Glutamatergic neuron (in vitro differentiated cells): ENCODE measurements at places on chromosomes 16 and 17.
A peak's percentile ranks its signal among the peaks of the same experiment; 100 is the strongest.

- H3K27ac ChIP-seq: no peak overlapping the region
- H3K36me3 ChIP-seq: no peaks in the 10 kb centered on the region
- no peak overlapping the region for H3K4me3 ChIP-seq
- peaks cover 10% of the 10 kb centered on the region for H3K4me1 ChIP-seq
- peaks cover under 1% of the 10 kb centered on the region for H3K27me3 ChIP-seq
- DNase-seq: no peak
Measured at GRCh38 chr17:64160378-64160777, 30.4 kb upstream of the ERN1 start.

- peaks cover 2% of the 10 kb centered on the region for H3K4me1 ChIP-seq
- no peak overlapping the region for H3K27ac ChIP-seq
- peak; percentile 76 for DNase-seq
Measured at GRCh38 chr16:29848420-29849297, 14.4 kb downstream of the CDIPT start.

DNA sequence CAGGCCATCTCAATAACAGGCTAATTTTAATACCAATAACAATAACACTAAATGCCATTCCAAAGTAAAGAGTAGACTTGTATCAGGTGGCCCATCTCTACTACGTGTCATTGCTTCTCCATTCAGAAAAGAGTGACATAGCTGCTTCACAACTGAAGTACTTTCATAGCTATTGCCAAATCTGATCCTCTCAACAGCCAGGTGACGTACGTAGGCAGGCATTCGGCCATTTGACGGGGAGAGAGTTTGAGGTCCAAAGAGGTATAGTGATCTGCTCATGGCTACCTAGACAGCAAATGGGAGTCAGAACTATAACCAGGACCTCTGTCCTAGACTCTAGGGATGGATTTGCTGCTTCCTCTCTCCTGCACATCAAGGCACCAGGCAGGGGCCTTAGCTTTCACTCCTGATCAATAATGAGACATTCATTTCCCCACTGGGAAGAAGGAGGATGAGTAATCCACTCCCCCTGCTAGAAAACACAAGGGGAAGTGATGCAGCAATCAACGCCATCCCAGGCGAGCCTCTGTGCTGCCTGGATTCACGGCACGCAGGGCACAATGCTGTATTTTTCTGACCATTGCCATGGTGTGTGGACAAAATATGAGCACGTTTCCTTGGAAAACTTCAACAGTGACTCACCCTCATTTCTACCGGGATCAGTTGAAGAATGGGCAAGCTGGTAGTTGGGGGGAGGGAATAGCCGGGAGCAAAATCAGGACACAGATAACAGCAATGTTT is 80.9 kb downstream of the SPACA3 start:
- peaks cover 2% of the 10 kb centered on the region for H3K27me3 ChIP-seq
- peak overlapping the region; percentile 43 for H3K4me3 ChIP-seq
- peaks cover 3% of the 10 kb centered on the region for H3K4me1 ChIP-seq
- DNase-seq: no peak

GRCh38 chr17:42065201-42065600 is 14.8 kb upstream of the C17orf113 start:
- H3K36me3 ChIP-seq: no peaks in the 10 kb centered on the region
- H3K27ac ChIP-seq: no peak overlapping the region
- peaks cover 7% of the 10 kb centered on the region for H3K27me3 ChIP-seq
- no peak overlapping the region for H3K4me3 ChIP-seq
- DNase-seq: no peak

DNA sequence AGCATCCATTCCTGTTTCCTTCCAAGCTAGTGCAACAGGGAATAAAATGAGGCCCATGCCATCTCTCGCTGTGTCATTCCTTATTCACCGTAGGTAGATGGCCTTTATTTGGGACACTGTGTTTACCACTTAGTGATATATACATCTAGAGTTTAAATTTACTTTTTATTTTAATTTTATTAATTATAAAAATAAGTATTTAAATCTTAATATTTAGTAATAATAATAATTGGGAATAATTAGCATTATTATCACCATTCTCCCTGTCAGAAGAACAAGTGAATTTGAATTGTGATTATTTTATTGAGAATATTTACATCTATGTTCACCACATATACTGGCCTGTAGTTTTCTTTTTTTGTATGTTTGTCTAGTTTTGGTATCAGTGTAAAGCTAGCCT is 692.9 kb upstream of the KIF2B start:
- no peaks in the 10 kb centered on the region for H3K36me3 ChIP-seq
- H3K4me3 ChIP-seq: no peak overlapping the region
- no peak for DNase-seq
- no peaks in the 10 kb centered on the region for H3K4me1 ChIP-seq

DNA sequence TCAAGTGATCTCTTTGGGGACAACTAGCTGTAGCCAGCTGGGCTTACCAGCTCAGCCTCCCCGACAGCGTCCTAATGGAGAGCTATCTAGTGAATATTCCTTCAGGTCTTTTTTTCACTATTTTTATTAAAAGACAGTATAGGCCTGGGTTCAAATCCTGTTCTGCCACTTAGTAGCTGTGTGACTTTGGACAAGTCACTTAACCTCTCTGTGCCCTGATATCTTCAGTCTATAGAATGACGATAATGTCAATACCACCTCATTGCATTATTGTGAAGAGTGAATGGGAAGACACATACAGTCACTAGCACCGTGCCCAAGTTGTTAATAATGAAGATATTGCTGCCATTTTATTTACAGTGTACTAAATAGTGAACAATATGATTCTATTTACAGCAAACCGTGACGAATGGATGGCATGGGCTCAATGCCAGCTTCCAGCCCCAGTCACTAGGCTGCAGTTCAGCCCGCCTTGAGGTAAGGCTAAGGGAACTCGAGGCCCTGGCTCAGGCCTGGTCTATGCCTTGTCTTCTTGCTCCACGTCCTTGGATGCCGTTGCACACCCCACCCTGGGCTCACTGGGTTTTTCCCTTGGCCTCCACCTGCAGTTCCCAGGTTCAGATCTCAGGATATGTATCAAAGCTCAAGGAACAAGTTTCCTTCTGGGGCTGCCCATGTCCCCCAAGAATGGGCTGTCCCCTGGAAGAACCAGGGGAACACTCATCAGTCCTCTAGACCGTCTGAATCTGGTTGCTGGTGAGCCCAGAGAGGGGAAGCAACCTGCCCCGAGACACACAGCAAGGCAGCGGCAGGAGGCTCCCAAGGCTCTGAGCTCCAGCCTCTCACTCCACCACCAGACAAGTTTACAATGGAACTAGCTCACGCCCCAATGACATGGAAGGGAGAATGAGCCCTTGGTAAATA is 95.4 kb upstream of the TNRC6C start:
- peaks cover 38% of the 10 kb centered on the region for H3K4me1 ChIP-seq
- peak overlapping the region; percentile 30 for H3K4me3 ChIP-seq
- peak overlapping the region; percentile 82 for H3K27ac ChIP-seq

- no peak overlapping the region for H3K4me3 ChIP-seq
- H3K27me3 ChIP-seq: no peaks in the 10 kb centered on the region
- DNase-seq: no peak
- no peaks in the 10 kb centered on the region for H3K4me1 ChIP-seq
Measured at GRCh38 chr16:57976331-57976796, 5.4 kb upstream of the CNGB1 start.

DNA sequence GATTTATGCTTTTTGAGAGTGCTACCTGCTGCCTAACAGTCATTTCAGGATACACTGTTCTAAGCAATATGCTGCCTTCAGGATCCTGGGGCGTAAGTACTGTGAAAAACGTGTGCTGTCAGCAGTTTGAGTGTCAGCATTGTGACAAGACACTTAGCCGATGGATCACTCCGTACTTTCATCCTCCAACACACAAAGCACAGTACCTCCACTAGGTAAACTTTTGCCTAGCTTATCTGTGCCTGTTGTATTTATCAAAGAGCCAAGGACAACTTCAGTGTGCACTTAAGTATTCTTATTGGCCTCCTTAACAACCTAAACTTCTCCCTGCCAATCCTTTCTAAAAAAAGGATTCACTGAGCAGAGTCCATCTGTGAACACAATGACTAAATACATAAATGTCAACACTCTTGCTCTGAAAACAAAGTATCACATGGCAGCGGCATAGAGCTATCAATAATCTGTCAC is 33.8 kb upstream of the PHLPP2 start:
- DNase-seq: no peak
- H3K4me1 ChIP-seq: no peaks in the 10 kb centered on the region
- H3K36me3 ChIP-seq: no peaks in the 10 kb centered on the region
- no peaks in the 10 kb centered on the region for H3K27me3 ChIP-seq
- H3K4me3 ChIP-seq: no peak overlapping the region

DNA sequence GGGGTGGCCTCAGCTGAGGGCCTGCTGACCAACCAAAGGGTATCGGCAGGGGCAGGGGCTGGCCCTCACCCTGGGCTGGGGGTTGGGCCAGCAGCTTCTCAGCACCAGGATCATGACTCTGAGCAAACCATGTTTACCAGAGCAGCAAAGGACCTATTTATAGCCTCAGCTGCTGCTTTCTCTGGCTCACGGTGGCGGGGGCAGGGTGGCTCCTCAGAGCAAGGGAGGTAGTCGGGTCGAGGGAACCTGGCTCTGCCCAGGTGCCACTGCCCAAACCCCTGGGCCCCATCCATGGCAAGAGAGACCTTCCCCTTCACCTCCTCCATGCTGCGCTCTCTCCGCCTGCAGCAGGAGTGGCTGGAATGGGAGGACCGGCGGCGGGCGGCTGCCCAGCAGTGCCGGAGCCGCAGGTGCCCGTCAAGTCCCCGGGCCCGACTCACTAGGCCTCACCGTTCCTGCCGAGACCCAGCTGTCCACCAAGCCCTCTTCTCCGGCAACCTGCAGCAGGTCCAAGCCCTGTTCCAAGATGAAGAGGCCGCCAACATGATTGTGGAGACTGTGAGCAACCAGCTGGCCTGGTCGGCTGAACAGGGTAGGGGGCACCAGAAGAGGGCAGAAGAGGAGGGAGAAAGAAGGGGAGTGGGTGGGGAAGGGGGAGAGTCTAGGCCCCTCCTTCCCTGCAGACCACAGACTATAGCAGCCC is at the start of gene ASB16:
Gene ASB16 (plus strand): TSS at position 206 of the 703 bp plus-strand sequence. CDS start 86 bp downstream, at position 292.
- H3K27me3 ChIP-seq: no peaks in the 10 kb centered on the region
- H3K4me1 ChIP-seq: peaks cover 7% of the 10 kb centered on the region
- H3K36me3 ChIP-seq: no peaks in the 10 kb centered on the region
- DNase-seq: no peak
